H7 (cell line): ENCODE measurements at places on chromosomes 12 and 14. TPM values are rescaled to one million over a fixed set of nuclear protein-coding genes. Genes with fewer than 3 reads are reported as not detected.
A peak's percentile ranks its signal among the peaks of the same experiment; 100 is the strongest.

DNA sequence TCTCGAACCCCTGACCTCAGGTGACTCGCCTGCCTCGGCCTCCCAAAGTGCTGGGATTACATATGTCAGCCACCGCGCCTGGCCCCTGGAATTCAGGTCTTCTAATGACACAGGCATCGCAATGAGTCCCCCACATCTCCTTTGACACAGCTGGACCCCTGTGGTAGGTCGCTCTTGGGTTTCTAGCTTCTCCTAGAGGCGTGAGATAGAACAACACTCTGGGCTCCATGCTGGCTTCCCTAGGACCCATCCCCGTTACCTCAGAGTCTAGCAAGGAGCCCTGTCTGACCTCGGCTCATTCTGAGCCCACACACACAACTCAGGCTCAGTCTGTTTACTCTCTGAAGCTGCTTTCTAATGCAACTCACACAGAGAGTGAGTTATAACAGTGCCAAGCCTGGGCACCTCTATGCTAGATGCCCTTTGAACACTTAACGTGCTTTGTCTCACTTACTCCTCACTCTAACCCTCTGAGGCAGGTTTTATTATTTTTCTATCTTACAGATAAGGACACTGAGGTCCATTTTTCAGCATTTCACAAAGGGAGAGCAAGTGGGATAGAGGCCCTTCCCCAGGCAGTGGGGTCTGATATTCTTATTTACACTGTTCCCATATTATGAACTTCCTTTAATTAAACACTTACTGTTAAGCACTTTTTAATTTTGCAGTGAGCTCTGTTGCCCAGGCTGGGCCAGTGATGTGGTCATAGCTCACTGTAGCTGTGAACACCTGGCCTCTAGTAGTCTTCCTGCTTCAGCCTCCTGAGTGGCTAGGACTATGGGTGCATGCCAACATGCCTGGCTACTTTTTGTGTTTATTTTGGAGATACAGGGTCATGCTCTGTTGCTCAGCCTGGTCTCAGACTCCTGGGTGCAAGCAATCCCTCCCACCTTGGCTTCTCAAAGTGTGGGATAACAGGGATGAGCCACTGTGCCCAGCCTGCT lies 40.6 kb upstream of the RBM19 start:
- DNase-seq, result peak; percentile 30

GRCh38 chr14:49193332-49194065 lies 392.7 kb downstream of the RPS29 start:
- DNase-seq, result no peak

GRCh38 chr12:123608182-123608581 lies 6.3 kb downstream of the DDX55 start:
- no peak for DNase-seq

DNA sequence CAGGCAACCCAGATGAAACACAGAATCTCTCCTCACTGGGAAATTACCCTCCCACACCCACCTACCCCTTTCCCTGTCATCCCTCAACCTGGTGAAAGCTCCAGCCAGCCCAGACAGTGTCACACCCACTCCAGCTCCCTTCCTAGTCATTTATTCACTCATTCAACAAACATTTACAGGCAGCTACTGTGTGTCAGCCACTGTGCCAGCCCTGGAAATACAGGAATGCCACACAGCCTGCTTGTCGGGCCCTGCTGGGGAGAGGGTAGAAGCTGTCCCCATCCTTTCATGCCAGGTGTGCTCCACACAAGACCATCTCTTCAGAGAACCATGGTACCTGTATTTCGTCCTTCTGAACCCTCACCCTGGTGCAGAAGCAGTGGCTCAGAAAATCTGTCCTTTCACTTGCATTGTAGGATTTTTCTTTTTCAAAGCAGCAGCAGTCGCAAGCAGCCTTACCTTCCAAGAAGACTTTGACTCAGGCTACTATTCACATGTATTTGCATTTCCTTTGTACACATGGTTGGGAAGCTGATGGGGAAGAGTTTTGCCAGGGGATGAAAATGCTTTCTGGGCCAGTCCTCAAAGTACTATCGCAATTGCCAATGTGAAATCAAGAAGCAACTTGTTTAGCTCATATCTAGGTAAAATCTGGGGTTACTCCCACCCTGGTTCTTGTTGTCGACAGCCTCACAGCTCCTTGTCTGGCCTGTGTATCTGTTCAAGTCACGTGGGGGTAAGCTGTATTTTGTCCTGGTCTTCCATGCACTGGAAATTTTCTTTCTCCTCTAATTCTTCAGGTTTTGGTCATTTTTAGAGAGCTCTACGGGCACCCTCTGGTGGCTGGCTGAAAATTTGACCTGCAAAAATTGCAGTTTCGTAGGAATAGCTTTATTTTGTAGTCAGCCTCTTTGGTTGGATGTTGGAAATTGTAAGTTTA lies 147.4 kb upstream of the EGLN3 start:
- DNase-seq, result peak; percentile 52

DNA sequence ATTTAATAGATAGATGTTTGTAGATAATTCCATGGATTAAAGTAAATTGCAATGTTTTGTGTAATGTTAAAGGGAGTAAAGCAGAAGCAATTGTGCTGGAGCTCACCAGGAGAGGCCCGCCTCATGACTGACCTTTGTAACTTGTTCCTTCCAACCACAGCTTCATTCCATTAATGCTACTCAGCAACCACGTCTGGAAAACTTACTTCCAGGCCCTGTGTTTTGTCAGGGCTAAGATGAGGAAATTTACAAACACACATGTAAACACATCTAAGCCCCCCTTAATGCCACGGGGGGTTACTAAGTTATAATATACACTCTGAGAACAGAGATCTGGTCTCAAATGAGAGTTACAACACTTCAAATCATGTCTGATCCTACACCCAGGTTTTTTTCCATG lies 12.4 kb downstream of the LUM start:
- no peak for DNase-seq

DNAH10 gene
- total RNA-seq, result 0.03 TPM in 1 of 2 replicates, not detected in the other

- no peak for DNase-seq
Measured at GRCh38 chr14:81004575-81004974, 49.2 kb downstream of the TSHR start.

- DNase-seq, result peak; percentile 93
Measured at GRCh38 chr14:81533536-81534343, at the start of gene SEL1L. Gene SEL1L (minus strand): TSS chr14:81533853. CDS start chr14:81533744, 109 bp downstream.

DNA sequence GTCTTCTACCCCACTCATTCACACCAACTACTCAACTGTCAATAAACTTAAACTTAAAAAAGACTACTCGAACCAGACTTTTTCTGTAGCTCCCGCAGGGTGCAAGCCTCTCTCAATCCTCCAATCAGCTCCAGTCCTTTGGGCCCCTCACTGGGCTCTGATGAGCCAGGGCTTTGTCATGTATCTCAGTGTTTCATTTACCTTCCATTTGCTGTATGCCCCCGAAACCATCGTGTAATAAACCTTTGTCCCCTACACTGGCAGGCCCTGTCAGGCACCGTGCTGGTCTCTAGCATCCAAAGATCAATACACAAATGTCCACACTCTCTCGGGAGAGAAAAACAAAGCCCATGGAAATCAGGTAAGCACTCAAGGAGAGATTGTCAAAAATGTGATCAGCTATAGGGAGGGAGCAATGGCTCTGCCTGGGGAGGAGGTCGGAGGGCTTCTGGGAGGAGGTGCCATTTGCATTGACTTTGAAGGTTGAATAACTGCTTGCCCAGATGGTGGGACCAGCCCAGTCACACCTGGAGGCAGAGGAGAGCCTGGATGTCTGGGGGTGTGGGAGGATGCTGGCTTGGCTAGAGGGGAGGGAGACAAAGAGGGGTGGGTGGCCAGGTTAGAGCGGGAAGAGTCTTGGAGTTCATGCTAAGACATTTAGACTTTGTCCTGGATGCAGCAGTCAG lies 42.1 kb upstream of the DICER1 start:
- DNase-seq, result peak; percentile 60

WNT1 gene
- not detected in 2 replicates for total RNA-seq

- no peak for DNase-seq
Measured at GRCh38 chr12:64494998-64495729, 43.2 kb downstream of the TBK1 start.

DNA sequence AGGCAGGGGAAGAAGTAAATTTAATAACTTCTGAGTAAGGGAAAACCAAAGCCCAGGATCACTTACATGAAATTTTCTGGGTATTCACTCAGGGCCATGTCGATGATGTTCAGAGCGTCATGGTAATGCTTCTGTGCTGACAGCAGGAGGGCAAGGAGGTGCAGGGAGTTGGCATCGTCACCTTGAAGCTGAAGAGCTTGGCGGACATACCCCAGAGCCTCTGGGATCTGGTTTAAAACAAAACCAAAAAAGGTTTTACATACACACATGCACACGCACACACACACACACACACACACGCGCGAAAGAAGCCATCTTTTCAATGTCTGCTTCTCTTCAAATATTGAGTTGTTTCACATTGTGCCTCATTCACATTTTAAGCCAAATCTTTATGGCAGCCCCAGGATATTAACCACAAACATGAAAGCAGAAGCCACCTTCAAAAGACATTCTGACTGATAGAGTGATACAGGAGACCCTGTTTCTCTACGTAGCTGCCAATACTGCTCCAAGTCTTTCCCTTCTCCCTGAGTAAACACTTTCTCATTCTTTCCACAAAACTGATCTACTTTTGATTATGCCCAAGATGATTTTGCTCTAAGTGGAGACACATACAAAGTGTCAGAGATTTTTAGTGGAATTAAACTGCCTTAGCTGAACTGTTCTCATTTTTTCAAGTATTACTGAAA lies 172.1 kb downstream of the TTC7B start:
- DNase-seq, result no peak

- no peak for DNase-seq
Measured at GRCh38 chr14:52365071-52365470, 51.0 kb downstream of the PTGER2 start.

GRCh38 chr12:46678426-46678825 lies 147.4 kb downstream of the SLC38A4 start:
- no peak for DNase-seq

- peak; percentile 55 for DNase-seq
Measured at GRCh38 chr12:94133964-94134795, 14.2 kb upstream of the PLXNC1 start.

SRRM4 gene
- total RNA-seq, result 0.26 and 0.76 TPM in 2 replicates

CLEC9A gene
- not detected in 2 replicates for total RNA-seq

DNA sequence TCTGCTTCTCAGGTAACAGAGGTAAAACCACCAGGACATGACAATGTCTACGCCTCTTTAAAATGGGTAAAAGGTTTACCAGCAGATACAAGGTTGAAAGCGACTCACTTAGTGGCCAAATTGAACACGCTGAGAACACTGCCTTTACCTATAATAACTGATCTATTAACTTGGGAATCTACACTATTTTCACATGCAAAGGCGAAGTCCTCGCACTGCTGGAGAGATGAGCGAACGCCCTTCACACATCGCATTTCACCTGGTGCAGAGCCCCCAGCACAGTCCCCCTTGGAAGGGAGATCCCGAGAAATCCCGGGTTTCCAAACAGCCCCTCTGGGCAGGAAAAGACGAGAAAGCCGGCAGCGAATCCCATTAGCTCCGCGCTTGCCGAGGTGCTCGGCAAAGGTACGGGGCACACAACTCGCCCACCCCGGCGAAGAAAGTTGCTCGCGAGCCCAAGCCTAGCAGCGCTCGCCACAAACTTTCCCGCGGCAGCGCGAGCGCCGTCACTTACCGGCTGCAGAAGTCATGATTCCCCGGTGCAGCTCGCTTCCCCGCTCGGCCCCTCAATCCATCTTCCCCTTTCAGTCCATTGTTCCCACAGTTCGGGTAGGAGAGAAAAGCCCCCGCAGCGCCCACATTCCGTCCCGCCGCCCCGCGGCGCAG lies 423 bp downstream of the FGD6 start:
- no peak for DNase-seq

GRCh38 chr12:39902821-39903220 lies 203.1 kb downstream of the SLC2A13 start:
- DNase-seq, result no peak
